ENCODE measurements at places on chromosomes 16 and 17. TPM values are rescaled to one million over a fixed set of nuclear protein-coding genes. Genes with fewer than 3 reads are reported as not detected.

GRCh38 chr16:13937411-13937810 lies 17.5 kb downstream of the ERCC4 start:
- no peak for DNase-seq

DNA sequence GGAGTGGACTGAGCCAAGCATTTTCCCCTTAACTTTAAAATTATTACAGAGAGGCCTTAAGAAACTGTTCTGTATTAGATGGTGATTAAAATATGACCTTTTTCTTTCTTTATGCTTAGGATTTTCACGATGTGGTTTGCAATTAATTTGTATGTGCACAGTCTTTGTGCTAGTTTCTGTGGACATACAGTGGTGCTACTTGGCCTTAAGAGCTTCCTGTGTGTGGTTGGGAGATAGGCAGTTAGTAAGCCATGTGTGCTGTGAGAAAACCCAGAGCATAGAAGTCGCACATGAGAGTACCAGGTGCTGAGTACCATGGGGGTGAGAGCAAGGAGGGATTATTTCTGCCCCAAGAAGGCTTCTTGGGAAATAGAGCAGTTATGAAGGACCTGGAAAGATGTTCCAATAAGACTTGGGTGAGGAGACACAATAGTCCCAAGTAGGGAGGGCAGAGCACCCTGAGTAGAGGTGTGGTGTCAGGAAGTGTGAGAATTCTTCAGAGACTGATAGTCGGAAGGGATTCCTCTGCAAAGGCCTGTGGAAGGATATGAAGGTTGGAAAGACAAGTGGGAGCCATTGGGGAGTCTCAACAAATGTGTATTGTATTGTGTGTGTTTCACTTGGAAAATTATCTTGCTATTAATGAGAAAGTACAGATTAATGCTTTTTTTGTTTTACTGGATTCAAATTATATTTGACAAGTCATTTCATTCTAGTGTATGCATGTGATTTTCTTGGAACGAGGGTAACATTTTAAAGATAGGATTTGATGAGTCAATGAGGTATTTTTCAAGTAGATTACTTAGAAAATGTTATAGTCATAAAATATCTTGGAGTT lies 239.9 kb downstream of the PRKCA start:
- DNase-seq = no peak

Gene SLC38A7
- polyA plus RNA-seq = 18.2 TPM

- peak; percentile 24 for DNase-seq
These were observed 5.3 kb downstream of the GPRC5B start for GRCh38 chr16:19879241-19879792.

DNA sequence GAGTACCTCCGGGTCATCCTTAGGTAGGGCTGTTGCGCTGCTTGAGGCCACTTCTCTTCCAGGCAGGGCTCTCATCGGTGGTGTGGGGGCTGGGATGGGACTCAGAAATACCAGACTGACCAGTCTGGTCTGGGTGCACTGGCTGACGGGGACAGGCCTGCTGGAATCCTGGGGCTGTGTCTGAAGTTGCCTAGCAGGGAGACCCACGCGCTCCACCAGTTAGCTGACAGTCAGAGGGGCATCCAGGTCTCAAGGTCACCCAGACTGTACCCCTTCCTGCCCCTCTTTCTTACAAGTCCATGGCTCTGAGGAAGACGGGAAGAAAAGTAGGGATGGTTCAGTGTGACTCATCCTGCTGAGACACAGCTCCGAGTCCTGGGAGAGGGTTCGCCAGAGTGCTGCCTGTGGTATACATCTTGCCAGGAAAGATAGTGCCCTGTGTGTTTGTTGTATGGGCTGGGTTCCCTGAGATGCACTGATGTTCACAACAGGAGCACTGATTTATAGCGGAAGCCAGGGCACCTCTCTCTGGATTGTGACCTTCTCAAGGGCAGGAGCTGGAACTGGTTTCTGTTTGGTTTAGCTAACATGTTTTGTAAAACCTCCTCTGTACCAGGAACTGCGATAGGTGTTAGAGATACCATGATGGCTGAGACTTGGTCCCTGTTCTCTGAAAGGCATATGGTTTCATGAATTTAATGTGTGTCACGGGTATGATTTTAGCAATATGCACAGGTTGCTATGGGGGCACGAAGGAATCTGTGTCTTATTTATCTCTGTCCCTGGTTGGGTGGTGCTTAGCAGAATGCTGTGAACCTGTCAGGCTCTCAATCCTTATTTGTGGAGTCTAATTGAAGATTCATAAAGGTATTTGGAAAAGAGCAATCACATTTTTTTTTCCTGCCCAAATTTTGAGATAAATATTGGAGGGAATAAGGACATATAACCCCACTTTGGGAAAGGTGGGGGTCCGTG lies 97.5 kb downstream of the OR1D5 start:
- DNase-seq = peak; percentile 90

DNA sequence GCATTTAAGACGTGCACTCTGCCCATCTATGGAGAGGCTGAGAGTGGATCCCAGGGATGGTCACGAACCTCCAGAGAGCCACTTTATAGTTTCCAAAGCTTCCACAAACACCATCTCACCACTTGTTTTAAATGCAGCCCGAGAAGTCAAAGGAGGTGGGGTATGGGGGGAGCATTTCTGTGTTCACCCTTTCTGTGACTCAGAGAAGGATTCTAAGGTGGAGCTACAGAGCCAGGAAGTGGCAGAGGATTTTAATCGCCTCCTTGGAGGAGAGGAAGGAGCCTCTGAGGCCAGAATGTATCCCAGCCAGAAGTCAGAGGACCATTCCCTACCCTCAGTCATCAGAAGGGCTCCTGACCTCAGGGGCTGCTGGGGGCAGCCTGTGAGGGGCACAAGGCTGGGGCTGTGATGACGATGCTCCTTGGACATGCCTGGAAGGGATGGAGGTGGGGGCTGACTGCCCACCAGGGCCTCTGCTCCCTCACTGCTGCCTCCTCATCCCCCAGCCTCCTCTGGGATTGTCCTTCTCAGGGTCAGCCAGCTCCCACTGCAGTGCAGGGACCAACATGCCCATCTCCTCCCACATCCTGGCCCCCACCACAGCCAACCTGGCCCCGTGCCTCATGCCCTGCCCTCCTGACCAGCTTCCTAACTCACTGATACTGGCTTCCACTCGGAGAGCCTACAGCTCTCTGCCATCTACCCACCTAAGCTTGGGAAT lies 2.8 kb downstream of the XYLT2 start:
- DNase-seq = no peak

DNA sequence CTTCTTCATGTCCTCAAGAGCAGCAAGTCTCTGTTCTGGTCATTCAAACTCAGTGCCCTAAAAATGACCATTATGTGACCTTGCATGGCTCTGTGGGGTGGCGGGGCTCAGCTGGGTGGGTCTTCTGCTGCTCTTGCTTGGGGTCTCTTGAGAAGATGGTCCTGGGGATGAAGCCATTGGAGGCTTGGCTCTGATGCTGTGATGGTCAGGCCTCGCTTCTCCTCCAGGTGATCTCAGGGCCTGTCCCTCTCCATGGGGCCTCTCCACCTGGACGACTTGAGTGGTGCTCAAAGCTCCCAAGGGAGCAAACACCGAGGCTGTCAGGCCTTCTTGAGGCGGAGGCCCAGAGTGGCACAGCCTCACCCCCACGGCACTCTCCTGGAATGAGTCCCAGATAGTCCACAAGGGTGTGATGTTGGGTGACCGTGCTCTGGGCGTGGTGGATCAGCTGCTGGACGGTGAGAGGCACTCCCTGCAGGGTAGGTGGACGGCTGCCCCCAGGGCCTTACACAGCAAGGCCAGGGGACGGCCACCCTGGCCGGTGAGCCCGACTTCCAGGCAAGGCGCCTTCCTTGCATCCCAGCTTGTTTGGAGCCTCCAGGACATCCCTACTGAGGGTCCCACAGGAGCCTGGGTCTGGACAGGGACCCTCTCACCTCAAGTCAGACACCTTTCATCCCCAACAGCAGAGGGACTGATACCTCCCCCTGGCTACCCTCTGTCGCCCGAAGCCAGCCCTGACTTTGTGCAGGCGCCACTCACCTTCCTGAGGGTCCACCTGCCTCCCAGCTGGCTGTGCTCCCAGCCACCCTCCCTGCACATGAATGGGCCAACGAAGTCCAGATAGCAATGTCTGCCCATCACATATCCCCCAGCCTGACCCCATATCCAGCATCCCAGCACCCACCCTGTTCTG lies 48.7 kb downstream of the USP22 start:
- no peak for DNase-seq

GRCh38 chr17:35732806-35733136 lies 1.3 kb downstream of the RASL10B start:
- DNase-seq = no peak

Gene SCNN1G
- polyA plus RNA-seq = 0.03 TPM

- no peak for DNase-seq
These were observed 1.8 kb downstream of the TSPOAP1 start for GRCh38 chr17:58326609-58327362.

GRCh38 chr17:12736526-12736925 lies 52.8 kb upstream of the ARHGAP44 start:
- no peak for DNase-seq

Gene RTN4RL1
- 1.8 TPM for polyA plus RNA-seq

Gene HBQ1
- 3.2 TPM for polyA plus RNA-seq

Gene AATF
- 124 TPM for polyA plus RNA-seq

- no peak for DNase-seq
These were observed 893 bp upstream of the ODF4 start for GRCh38 chr17:8338753-8339140.

DNA sequence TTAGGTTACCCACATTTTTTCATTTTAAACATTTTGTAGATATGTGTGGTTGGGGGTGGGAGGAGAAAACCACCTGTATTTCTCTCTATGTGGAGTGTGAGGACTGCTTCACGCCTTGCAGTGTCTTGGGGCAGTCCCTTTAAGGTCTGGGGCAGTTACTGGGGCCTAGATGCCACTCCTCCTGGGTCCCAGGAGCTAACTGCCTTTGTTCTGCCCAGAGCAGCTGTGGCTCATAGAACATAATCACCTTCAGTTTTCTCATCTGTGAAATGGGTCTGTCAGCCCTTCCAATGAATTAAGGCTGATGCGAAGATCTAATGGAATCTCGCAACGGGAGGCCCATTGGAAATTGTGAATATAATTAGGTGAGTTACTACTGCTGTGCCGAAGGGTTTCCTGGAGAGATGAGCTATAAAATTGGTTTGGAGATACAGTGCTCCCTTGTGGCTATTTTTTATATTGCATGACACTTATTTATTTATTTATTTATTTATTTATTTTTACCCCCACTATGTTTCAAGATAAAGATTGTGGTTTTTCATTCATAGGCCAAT lies 22.9 kb downstream of the DHRS7C start:
- DNase-seq = peak; percentile 55

DNA sequence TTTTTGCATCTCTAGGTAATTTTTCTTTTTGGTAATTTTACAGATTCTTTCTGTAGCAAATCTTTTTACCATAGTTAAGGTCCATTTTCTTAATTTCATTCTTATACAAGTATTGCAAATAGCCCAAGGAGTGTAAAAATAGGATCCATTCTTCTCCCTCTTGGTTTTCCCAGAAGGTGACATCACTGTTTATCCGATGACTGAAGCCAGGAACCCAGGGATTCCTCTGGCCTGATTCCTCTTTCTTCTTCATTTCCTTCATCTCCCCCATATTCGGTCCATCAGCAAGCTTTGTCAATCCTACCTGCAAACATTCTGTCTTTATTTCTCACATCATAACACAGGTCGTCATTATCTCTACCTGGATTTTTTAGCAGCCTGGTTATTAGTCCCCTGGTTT lies 5.3 kb downstream of the RBBP6 start:
- DNase-seq = no peak

- DNase-seq = no peak
These were observed 311.5 kb upstream of the KCNJ16 start for GRCh38 chr17:69763503-69763902.

DNA sequence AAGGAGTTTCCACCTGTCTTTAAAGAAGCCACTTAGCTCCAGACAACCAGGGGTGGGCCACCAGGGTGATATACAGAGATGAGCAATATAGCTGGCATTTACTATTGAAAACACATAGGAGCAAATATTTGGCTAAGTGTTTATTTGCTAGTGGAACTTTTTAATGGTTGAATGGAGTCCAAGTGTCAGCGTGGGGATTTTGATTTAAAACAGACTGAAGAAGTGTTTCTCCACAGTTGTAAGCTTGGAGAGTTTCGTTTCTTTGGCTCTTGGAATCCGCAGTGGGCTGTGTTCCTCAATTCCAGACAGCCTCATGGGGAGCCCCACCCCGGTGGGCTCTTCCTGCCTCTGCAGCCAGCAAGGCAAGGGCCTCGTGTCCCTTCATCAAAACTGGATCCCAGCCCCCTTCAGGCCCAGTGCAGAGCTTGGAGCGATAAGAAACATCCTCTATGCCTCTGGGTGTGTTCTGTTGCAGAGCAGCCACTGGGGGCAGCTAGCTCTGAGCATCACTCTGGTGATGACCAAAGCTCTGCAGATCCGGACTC lies 36.1 kb downstream of the NOG start:
- peak; percentile 77 for DNase-seq

DNA sequence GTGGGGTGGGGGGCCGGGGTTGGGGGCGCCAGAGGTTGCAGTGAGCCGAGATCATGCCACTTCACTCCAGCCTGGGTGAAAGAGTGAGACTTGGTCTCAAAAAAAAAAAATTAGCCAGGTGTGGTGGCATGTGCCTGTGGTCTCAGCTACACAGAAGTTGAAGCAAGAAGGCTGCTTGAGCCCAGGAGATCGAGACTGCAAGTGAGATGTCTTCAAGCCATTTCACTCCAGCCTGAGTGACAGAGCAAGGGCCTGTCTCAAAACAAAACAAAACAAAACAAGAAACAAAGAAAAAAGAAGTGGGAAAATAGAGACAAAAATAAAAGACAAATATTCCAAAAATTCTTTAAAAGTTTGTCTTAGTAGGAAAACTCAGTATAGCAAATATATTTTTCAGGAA lies 135.1 kb upstream of the CORO6 start:
- DNase-seq = no peak

GRCh38 chr17:1180958-1181752 lies 1.4 kb upstream of the ABR start:
- DNase-seq = no peak

Gene SMARCD2
- 39.8 TPM for polyA plus RNA-seq

Gene CETP
- polyA plus RNA-seq = not detected

DNA sequence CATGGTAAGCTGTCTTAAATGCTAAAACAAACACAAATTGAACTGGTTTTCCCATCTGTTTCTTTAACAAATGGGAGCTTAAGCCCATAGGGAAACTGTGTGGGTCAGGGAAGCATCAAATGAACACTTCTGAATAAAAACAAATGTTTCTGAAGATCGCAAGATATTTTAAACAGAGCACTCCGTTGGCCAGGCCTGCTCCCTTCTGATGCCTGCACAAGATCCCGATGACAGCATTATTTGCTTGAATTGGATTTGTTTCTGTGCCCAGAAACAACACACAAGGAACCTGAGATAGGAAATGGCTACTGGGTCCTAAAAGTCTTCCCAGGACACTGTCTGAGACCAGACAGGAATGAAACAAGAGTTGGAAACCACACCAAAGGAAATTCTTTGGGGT lies 425.8 kb upstream of the ZFHX3 start:
- DNase-seq = no peak

Gene ELP5
- 89.2 TPM for polyA plus RNA-seq

GRCh38 chr17:67821871-67822367 lies 3.4 kb upstream of the BPTF start:
- DNase-seq = no peak

DNA sequence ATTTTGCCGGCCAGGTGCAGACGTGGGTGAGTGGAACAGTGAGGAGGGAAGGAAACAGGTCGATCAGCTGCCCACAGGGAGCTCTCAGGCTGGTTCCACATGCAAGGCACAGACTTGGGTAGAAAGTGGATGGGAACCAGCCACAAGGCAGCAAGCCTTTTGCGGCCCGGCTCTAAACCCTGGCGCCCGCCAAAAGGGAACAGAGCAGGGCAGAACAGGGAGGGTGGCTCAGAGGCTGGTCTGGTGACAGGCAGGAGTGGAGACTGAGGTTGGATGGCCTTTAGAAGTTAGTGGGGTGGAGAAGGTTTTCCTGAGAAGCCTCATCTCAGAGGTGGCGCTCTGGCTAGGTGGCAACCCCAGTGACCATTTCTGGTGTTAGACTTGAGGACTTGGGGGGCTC lies 10.4 kb downstream of the LLGL2 start:
- no peak for DNase-seq
